COLO829 (cell line): ENCODE measurements at places on chromosomes 2 and 18.

- no peak for DNase-seq
Observed at GRCh38 chr2:129796801-129797488, 182.5 kb upstream of the RAB6C start.

DNA sequence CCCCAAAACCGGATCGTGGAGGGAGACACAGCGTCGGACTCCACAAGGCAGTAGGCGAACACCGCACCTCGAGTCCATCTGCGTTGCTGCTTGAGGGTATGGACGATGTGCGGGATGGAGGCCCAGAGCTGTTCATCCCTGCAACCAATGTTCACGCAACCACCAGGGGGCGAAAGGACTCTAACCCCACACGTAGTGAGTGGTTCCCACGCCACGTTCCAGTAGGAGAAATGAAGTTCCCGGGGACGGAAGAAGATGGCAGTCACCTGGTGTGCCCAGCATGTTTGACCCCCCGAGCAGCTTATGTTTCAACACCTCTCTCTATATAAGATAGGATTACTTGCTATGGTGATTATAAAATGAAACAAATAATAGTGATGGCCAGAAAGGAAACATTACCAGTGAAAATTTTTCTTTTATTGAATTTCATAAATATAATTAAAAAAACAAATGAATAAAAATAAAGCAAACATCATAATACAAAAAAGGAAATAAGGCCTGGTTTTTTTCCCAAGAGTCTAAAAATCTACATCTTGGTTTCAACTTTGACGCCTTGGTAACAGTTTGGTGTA lies 184.3 kb downstream of the SH3BP4 start:
- peak; percentile 81 for DNase-seq

DNA sequence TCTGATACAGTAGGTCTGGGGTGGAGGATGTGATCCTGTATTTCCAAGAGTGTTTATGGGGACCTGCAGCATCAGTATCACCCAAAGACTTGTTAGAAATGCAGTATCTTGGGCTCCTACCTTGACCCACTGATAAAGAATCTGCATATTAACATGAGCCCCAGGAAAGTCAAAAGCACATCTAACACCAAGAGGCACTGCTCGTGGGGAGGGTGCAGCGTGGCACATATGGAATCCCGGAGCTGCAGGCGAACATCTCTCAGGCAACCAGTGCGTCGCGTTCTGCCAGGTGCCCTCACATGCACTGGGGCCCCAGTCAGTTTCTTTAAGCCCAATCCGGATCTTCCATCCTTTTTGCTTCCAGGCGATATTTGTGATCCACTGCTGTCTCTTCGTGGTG lies 41.3 kb upstream of the ASB18 start:
- DNase-seq, result no peak

DNA sequence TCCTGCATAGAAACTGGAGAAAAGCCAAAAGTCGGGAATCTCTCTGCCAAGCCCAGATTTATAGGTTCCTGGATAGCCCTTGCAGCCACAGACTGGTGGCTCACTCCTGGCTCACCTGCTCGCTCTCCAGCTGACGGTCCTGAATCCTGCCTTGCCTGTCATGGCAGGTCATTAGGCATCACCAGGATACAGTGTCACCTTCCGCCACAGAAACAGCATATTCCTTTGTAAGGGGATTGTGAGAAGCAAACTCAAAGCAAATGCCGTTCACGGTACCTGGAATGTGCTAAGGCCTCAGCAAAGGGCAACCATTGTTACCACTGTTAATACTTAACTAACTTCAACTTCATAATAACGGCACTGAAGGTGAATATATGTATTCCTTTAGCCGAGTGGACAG lies 57.1 kb upstream of the GPR45 start:
- no peak for DNase-seq

DNA sequence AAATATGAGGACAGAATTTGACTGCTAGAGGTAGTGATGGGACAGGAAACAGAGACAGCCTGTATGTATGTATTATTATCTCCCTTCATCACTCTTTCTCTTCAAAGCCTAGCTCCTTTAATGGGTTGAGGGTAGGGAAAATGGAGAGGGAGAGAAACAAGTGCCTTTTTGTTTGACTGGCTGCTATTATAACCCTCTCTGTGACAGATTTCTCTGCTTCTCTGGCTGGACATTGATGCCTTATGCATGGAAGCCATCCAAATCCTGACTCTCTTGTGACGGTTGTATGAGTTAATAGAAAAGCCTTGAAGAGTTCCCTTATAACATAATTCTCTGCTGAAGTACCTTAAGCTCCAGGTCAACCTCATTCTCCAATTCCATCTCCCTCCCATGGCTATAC lies 118.5 kb upstream of the COL5A2 start:
- DNase-seq, result peak; percentile 84

GRCh38 chr2:236674238-236674637 lies 104.6 kb downstream of the ACKR3 start:
- DNase-seq, result no peak

DNA sequence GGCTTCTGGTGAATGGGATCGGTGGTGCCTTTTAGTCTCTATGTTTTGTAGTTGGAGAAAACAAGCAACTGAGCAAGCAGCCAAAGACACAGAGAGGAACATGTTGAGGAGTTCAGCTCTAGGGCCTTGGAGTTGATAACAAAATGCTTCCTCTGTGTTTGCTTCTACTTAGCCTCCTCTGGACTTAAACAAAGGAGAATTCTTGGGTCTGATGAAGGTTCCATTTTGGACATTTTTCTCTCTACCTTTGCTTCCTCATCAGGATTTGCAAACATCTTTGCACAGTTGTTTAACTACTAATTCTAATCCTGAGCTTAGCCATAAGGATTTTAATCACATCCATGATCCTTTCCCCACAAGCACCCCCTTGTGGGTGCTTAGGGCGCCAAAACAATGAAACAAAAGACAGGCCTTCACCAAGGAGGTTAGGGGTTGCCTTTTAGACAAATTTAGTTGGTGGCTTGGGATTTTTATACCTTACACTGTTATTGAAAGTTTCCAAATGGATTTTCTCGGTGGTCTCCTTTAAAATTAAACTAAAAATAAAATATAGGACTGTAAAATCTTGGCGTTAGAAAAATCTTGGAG lies 148.5 kb upstream of the SATB2 start:
- no peak for DNase-seq

DNA sequence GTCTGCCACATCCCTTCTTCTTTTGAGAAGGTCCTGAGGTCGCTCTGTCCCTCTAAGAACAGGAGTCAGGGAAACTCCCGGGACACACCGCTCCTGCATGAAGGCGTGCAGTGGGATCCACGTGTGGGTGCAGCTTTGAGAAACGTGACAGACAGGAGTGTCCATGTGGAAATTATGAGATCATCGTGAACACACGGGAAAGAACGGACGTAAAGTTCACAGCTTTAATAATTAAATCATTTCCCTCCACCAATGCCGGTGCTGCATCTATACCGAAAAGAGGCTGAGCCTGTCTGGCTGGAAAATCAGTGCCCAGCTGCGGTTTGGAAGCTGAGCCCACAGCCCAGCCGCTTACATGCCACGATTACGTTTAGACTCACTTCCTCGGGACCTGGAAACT lies 372.4 kb upstream of the SALL3 start:
- no peak for DNase-seq

DNA sequence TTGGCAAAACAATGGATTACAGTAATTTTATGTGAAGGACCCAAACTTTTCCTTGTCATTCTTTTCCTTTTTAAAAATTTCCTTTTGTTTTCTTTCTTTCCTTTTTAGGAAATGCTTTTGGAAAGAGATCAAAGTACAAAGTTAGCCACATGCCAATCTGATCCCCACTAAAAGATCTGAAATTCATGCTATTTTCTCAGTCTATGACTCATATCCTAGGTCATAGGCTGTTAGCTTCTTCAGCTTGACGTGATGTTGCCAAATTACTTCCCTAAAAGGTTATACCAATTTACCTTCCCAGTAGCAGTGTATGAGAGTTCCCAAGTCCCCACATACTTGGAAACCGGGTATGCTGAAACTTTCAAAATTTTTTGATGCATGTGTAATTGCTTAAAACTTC lies 355.3 kb downstream of the INSIG2 start:
- DNase-seq, result no peak

DNA sequence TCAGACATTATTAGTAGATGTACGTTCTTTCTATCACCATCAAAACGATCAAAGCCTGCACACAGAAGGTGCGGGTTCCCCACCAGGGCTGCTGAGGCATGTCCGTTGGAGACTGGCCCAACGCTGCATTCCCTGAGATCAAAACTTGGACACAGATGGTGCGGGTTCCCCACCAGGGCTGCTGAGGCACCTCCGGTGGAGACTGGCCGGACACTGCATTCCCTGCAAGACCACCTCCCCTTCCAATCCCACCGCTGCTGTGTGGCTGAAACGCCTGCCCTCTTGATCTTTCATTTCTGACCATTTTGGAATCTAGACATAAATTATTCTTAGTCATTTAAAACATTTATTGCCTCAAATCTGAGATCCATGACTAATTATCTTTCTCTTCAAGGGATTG lies 254.2 kb upstream of the SALL3 start:
- DNase-seq, result no peak

DNA sequence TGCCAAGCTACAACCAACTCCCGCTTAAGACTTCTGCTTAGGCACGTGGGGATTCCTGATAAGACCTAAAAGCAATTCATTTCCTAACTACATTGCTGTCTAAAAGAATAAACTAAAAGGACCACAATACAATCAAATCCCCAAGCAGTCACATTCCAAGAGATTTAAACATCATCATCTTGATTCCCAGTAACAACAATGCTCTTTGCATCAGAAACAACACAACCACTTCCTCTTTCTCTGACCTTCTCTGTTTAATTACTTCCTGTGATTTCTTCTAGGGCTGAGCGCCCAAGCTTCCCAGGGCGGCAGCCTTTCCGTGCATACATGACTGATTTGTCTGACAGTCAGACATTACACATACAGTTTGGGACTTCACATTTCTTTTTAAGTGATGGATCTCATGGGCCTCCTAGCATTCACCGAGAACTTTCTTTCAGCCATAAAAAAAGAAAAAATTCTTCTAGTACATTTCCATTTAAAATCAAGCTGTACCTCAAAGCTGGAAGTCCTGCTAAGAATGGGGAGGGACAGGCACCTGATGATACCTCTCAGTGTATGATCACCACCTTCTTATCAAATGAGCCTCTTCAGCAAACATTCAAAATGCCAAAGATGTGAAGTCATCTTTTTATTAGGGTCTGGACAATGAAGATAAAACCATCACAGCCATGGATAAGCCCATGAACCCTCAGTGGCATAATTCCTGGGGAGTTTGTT lies 11.5 kb downstream of the SPRED2 start:
- peak; percentile 83 for DNase-seq

DNA sequence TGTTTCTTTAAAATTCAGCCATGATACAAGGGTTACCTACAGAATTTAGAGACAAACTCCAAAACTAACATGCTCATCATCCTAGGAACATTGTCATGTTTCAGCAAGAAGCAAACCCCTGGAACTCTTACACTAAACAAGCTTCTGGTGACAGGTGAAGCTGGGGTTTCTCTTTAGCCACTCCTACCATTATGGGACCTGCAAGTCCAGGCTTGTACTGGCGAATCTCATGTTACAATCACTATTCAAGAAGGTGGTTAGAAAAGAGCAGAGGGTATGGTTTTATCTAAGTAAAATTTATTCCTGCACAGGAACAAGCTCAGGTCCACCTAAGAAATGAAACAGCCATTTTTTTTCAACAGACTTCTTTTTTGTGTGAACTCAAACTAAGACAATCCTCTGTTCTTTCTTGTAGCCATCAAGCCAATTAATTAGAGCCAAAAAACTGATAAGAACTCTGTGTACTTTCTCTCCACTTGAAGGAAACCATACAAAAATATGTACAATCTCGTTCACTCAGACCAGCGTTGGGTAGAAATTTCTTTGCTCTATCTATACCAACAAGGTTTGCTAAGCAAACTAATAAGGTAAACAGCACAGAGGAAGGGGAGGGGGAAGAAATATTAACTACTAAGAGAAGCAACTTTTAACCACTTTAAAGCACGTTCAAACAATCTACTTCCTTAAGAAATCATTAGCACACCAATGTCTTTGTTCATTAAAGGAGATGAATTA lies 63.3 kb upstream of the NEDD4L start:
- DNase-seq, result no peak

DNA sequence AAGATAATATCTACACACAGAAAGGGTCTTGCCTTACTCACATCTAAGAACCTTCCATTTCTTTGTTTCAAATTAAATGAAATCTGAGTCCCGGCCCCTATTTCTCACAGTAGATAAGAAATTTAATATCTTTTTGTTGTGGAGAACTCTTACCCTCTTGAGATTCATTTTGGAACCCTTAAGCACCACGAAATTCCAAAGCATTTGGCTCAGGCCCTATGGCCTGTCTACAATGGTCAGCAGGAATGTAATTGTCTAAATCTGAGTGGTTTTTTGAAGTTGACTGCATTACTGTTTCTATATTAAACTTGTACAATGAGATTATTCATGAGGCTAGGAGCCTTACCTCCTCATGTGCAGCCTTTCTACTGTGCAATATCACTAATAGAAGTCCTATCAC lies 723.3 kb downstream of the TSN start:
- no peak for DNase-seq

GRCh38 chr2:237199082-237199481 lies 113.4 kb downstream of the COPS8 start:
- no peak for DNase-seq

DNA sequence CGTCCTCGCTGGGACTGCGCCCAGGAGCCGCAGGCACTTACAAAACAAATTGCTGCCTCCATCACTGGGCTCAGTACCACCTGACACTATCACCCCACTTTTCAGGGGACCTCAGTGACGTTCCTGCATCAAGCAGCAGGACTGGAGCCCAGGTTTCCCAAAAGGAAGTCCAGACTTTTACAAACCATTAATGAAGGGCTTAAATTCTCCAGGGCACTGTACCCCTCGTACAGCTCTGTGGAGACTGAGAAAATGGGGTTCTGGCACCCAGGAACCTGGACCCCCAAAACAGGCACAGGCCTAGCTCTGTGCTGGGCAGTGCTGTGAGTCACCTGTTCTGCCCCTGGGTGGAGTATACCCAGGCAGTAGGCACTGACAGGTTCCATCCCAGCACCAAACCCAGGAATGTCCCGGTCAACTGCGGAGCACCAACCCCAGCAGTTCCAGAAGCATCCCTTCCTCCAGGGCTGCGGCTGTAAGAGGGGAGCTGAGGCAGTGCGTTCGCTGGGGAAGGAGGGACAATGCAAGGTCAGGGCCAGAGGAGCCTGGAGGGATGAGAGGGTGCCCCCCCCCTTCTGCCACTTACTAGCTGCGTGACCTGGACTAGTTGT lies 24.6 kb upstream of the NOTO start:
- DNase-seq, result no peak
